Astrocyte (in vitro differentiated cells and primary cell): ENCODE measurements at places on chromosomes 6 and 20. TPM values are rescaled to one million over a fixed set of nuclear protein-coding genes. Genes with fewer than 3 reads are reported as not detected.

DNA sequence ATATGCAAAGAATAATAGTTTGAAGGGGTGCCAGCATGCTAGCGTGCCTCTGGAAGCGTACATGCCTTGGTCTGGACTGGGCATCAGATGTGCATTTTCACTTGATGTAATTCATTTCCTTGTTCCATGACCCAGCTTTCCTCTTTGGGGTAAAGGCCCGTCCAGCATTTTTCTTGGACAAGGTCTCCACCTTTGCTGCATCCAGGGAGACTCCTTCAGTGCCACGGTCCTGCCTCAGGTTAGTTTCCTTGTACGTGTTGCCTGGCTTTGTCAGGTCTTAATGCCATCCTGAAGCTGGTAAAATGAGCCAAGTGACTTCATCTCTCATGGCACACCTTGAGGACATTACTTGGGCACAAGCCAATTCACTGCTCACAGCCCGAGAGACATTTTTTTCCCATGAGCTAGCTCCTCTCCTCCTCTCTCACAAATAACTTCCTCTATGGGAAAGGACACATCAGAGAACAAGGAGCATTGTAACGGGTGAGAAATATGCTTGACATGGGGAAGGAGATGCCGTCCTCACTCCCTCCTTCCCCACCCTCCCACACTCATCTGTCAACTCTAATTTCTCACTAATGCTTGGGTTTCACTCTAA is 23.9 kb downstream of the EDN1 start:
- no peaks in the 10 kb centered on the region for H3K36me3 ChIP-seq
- H3K4me1 ChIP-seq, result peaks cover 9% of the 10 kb centered on the region
- no peak overlapping the region for H3K27ac ChIP-seq
- H3K4me3 ChIP-seq, result no peak overlapping the region
- H3K27me3 ChIP-seq, result no peaks in the 10 kb centered on the region

APMAP gene
- total RNA-seq, result 110 and 114 TPM in 2 replicates

RBM38 gene
- 33.8 and 43.5 TPM in 2 replicates for total RNA-seq

- H3K36me3 ChIP-seq, result no peaks in the 10 kb centered on the region
- H3K4me3 ChIP-seq, result no peak overlapping the region
- no peaks in the 10 kb centered on the region for H3K4me1 ChIP-seq
- no peak overlapping the region for H3K27ac ChIP-seq
- peaks cover 5% of the 10 kb centered on the region for H3K27me3 ChIP-seq
Observed at GRCh38 chr20:38685853-38686473, 38.3 kb upstream of the SLC32A1 start.

DNA sequence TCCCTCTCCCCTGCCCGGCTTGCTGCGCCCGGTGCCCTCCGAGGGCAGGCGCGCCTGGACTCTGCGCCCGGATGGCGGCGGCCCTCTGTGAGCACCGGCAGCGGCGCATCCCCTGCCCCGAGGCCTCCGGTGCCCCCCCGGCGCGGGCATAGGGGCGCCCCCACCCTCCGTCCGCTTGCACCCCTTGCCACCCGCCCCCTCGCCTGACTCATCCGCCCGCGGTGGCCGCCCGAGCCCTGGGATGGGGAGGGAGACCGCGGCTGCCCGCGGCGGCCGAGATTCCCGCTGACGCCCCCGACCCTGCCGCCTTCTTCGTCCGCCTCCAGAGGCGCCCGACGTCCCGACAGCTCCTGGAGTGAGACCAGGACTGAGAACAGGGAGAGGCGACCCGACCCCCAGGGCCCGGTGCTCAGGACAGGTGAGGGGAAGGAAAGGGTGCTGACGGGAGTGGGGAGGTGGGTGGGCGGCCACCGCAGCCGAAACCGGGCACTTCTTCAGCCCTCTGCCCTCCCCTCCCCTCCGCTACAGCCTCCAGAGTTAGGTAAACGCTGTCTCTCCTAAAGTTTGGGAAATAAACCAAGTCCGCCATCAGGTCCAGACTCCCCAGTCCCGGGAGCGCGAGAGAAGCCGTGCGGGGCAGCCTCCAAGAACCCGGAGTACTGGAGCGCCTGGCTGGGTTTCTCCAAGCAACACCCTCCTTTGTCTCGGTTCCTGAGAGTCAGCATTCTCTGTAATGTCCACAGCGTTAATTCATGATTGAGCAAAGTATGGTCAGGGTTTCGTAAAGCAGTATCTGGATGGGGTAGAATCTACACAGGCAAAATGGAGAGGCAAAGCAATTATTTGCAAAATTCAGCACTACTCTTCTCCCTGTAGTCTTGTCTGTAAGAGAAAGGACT is 539 bp downstream of the TMEM200A start:
- H3K27ac ChIP-seq, result peak overlapping the region; percentile 89
- H3K4me1 ChIP-seq, result peaks cover 13% of the 10 kb centered on the region
- no peaks in the 10 kb centered on the region for H3K27me3 ChIP-seq
- DNase-seq, result peak; percentile 51
- H3K36me3 ChIP-seq, result peaks cover 2% of the 10 kb centered on the region
- H3K4me3 ChIP-seq, result peak overlapping the region; percentile 90

DEFB132 gene
- not detected in 2 replicates for total RNA-seq

GRCh38 chr6:6975459-6976111 is 132.2 kb upstream of the RREB1 start:
- no peaks in the 10 kb centered on the region for H3K36me3 ChIP-seq
- no peak overlapping the region for H3K27ac ChIP-seq
- no peak overlapping the region for H3K4me3 ChIP-seq
- DNase-seq, result no peak
- peaks cover 4% of the 10 kb centered on the region for H3K4me1 ChIP-seq
- no peaks in the 10 kb centered on the region for H3K27me3 ChIP-seq
